Substantia nigra (tissue), 51 donors: ENCODE measurements at places on chromosomes 13 and 19.

GRCh38 chr19:39355253-39355652 lies 13.0 kb downstream of the SAMD4B start:
- no peak for DNase-seq

- DNase-seq, result no peak
These were observed 4.6 kb downstream of the WDR62 start for GRCh38 chr19:36059180-36059910.

DNA sequence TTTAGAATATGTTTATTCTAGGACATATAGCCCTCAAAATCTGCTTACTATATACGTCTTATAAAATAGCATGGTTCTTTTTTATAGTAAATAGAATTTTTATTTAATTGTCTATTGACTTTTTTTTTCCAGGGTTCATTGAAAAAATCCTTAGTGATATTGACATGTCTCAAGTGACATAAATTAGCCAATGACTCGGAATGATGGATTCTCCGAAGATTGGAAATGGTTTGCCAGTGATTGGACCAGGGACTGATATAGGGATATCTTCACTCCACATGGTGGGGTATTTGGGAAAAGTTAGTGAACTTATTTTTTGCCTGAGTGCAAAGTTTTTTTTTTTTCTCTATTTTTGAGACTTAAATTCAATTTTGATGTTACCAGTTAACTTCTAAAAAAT lies 3.2 kb downstream of the USPL1 start:
- no peak for DNase-seq

- peak; percentile 61 for DNase-seq
These were observed at the start of gene ZNF222 for GRCh38 chr19:44025217-44025936. Gene ZNF222 (plus strand): TSS chr19:44025379. CDS start chr19:44025437, 58 bp downstream.
